ENCODE measurements at places on chromosomes 13 and 19. TPM values are rescaled to one million over a fixed set of nuclear protein-coding genes. Genes with fewer than 3 reads are reported as not detected.

DNA sequence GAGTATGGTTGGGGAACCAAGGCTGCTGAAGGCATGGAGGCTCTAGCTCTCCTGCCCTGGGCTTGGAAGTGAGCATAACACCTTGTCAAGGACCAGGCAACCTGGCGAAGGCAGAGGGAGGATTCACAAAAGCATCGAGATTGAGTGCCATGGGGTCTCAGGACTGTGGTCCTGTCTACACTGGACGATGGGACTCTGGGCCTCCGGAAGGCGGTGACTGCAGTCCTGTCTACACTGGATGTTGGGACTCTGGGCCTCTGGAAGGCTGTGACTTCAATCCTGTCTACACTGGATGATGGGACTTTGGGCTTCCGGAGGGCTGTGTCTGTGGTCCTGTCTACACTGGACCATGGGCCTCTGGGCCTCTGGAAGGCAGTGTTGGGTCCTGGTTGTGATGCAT, 290.4 kb downstream of the TEX29 start:
- DNase-seq = no peak

DNA sequence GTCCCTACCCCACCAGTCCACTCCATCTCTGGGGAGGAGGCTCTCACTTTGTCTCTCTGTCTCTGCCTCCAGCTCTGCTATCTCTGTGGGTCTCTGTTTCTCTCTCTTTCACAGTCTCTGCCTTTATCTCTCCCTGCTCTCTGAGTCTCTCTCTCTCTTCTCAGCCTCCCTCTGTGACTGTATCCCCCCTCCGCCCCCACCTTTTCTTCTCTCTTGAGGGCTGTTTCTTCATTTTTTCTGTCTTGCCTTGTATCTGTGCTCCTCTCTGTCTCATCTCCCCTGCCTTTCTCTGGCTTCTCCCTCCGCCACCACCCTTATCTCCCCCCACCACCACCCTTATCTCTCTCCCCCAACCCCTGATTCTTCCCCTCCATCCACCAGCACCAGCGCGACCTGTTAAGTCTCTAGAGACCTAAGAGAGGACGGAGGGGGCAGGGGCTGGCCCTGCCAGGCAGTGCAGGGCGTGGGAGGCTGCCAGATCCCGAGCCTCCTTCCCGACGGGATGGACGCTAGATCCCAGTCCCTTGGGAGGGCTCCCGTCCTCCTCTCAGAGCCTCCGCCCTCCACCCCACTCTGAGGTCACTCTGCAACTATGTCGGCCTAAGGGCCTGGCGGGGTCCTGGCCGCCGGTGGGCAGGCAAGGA, 1.0 kb downstream of the AXL start:
- no peak for DNase-seq

DNA sequence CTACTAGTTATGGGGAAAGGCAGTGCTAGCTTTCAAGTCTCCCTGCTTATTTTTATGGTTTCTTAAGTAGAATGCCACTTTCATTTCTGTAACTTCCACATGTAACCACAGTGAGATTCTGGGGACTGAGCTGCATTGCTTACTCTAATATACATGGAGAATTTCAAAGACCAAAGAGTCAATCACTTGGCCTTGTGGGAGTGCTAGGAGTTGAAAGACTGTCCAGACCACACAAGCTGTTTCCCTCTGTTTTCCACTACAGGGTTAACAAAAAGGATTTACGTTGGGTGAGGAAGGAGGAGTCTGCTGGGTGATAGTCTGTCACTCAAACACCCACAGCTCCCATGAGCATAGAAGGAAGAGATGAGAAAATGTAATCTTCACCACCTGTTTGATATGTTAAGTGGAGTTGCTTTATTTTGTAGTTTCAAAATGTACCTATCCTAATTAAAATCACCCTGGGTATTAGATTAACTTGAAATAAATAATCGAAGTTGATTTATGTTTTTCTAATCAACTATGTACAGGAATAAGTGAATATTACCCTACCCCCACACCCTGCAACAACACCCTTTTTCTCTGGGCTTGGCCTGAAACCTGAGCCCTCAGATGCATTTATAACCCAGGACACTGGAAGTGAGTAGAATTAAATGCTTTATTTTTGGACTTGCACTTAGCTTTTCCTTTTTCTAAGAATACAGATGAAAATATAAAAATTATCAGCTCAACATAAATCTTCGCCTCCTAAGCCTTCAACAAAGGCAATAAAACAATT, 225.8 kb upstream of the SLC10A2 start:
- DNase-seq = no peak

DNA sequence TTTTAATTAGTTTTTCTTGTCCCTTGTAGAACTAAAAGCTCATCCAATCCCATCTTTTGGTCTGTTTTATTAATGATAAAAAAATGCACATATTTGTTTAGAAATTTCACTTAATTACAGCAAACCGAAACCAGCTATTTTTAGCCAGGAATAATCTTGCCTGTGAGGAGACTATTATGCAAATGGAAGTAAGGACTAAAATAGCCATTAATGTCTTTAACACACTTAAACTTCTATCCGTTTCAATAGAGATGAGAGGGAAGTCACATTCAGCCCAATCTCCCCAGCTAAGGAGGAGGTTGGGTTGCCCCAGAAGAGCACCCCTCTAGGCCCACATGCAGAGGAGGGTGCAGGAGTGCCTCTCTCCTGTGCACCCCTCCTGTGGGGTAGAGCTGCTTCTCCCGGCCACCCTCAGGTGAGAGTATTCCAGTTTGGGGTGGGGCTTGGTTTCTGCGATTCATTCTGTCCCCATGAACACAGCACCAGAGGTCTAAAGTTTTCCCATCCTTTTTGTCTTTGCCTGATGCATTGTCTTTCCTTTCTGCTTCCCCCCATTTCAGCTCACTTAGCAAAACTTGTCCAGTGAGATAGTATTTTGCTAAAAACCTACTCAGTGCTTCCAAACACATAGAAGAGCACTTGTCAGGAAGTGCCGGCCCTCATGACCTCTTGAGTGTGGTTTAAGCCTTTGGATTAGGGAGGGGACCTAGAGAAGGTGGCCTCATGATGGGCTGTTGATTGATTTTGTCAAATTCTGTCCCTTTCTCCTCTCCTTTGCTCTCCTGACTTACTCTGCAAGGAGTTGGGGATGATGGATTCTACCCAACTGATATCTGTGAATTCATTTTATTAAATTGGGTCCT, 28.2 kb downstream of the FGF9 start:
- DNase-seq = no peak

- no peak for DNase-seq
Observed at GRCh38 chr13:112857914-112858490, 111.0 kb upstream of the MCF2L start.

- no peak for DNase-seq
Observed at GRCh38 chr13:105327581-105328126, 1207.8 kb downstream of the EFNB2 start.

- DNase-seq = no peak
Observed at GRCh38 chr13:57653229-57653989, 21.9 kb downstream of the PCDH17 start.

DNA sequence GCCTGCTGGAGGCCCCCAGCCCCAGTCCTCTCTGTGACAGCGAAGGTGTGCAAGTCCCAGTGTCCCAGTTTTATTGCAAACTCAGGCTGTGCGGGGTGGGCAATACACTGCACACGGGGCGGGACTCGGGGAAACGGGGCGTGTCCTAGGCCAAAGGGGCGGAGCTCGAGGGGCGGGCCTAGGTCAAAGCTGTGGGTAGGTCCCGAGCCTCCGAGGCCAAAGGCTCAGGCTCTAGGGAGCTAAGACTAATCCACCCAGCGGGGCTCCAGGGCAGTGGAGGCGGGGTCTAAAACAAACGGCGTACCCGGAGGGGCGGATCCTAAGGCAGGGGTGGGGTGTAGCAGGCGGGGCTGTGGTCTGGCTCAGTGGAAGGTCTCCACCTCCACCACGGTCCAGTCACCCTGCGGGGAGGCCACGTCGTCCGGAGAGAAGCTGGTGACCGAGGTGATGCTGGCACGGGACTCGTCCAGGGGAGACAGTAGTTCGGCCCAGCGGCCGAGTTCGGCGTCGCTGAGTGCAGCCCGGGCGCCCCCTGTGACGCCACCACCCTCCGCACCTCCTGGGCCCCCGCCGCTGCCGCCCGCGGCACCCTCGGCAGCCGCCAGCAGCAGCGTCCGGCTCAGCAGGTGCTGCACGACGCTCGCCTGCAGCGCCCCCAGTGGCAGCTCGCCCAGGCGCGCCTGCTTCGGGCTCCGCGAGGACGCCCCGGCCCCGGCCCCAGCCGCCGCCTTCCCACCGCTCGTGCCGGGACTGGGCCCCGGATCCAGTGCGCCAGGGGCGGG, 5.3 kb downstream of the PRR36 start:
- peak; percentile 90 for DNase-seq

PEG3 gene
- polyA plus RNA-seq = 24.4 TPM

ZNF610 gene
- 6.4 TPM for polyA plus RNA-seq

All from large intestine (tissue), 12 donors.